ENCODE measurements at places on chromosomes 11 and 22. TPM values are rescaled to one million over a fixed set of nuclear protein-coding genes. Genes with fewer than 3 reads are reported as not detected.

Gene LDHAL6A
- total RNA-seq = not detected

Gene SLC22A9
- total RNA-seq = not detected

Gene CD81
- total RNA-seq = 95.3 TPM

Gene CLMP
- total RNA-seq = 16.1 TPM

Gene NCAM1
- total RNA-seq = 76.7 TPM

Gene LMNTD2
- total RNA-seq = 0.43 TPM

Gene IRAG1
- not detected for total RNA-seq

Gene DDI1
- total RNA-seq = not detected

Gene MMP13
- not detected for total RNA-seq

Gene CPT1B
- total RNA-seq = 17.1 TPM

Gene CUL5
- 20.4 TPM for total RNA-seq

Gene KCNK4
- total RNA-seq = not detected

Gene CEP126
- total RNA-seq = 0.32 TPM

Gene SYCE3
- not detected for total RNA-seq

Gene MUC5AC
- total RNA-seq = not detected

Gene EIF4G2
- 1,193 TPM for total RNA-seq

Gene OR51S1
- total RNA-seq = not detected

Gene APOBEC3C
- total RNA-seq = 2.3 TPM

Gene TRIM49
- not detected for total RNA-seq

Gene POU2AF2
- total RNA-seq = not detected

Gene CCDC89
- total RNA-seq = 5.0 TPM

Gene PDE3B
- 23.5 TPM for total RNA-seq
